Adrenal gland (tissue), 19 donors: ENCODE measurements at places on chromosomes 4 and X. TPM values are rescaled to one million over a fixed set of nuclear protein-coding genes. Genes with fewer than 3 reads are reported as not detected.

Gene RBM3
- total RNA-seq, result 93.8 TPM

Gene GPRASP1
- 20.1 TPM for total RNA-seq

Gene NDST3
- 0.55 TPM for total RNA-seq

Gene SYAP1
- 106 TPM for total RNA-seq

Gene TRIM75
- total RNA-seq, result not detected

Gene NFKB1
- 37.6 TPM for total RNA-seq

Gene DDX53
- not detected for total RNA-seq

Gene HSPA4L
- total RNA-seq, result 20.0 TPM

Gene TCEAL2
- 0.72 TPM for total RNA-seq

Gene FAM241A
- 1.9 TPM for total RNA-seq

Gene AWAT2
- not detected for total RNA-seq

Gene TREX2
- total RNA-seq, result 4.3 TPM

Gene MAGEA4
- not detected for total RNA-seq

Gene SOX3
- not detected for total RNA-seq

- DNase-seq, result no peak
These were observed 560.4 kb downstream of the GRXCR1 start for GRCh38 chr4:43452948-43453347.

- no peak for DNase-seq
These were observed 43.8 kb downstream of the HPGDS start for GRCh38 chr4:94298725-94299252.

DNA sequence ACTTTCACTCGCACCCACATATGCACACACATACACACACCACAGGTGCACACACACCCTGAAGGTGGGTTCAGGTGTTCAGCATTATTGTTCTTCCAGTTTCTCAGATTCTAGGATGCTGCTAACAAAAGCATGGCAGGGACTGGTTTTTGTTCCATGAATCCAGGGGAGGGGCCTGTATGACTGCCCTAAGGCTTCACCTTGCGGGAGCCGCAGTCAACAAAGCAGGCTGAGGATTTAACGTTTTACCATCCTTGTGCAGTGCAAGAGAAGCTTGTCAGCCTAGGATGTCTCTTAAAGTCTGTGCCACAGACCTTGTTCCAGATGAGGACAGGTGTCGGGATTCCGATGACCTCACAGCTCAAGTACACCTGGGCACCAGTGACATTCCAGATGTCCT is 61.8 kb downstream of the POLR2B start:
- DNase-seq, result no peak

GRCh38 chr4:121168446-121169281 is 4.5 kb upstream of the TNIP3 start:
- DNase-seq, result no peak

GRCh38 chr4:142752202-142752786 is 93.8 kb downstream of the INPP4B start:
- DNase-seq, result no peak

- no peak for DNase-seq
These were observed 7.9 kb upstream of the PPP3CA start for GRCh38 chr4:101355246-101355645.

DNA sequence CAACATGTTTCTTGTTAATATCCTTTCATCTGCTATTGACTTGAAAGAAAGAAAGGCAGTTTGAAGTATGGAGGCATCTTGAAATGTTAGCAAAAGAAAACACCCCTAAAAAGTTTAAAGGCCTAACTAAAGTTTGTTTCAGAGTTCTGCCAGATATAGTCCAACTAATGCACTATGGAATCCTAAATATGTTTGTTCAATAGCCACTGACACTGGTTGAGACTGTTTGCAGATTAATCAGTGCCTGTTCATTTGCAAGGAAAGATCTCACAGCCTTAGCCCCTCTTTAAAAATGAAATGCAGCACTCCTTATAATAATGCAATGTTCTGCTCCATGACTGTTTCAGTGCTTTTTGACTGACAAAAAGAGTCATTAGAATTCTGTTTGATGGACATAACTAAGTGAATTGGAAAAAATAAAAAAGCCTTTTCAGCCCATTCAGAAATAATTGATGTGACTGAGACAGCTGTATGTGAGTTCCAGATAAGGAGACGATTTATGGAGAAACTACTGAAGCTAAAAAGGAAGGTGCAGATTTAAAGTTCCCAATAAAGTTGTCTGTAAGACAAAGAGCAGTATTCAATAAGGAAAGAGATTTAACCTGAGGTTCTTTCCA is 192.0 kb downstream of the PCDH7 start:
- no peak for DNase-seq

- DNase-seq, result no peak
These were observed 89.8 kb upstream of the ADGRG2 start for GRCh38 chrX:19212037-19212436.

- no peak for DNase-seq
These were observed 506.6 kb downstream of the SH3BGRL start for GRCh38 chrX:81708487-81708886.

- DNase-seq, result no peak
These were observed 268.6 kb upstream of the SLIT2 start for GRCh38 chr4:19983072-19983471.

- no peak for DNase-seq
These were observed 152.3 kb upstream of the ANXA10 start for GRCh38 chr4:167939863-167940616.

GRCh38 chrX:149611623-149612175 is 16.6 kb upstream of the HSFX2 start:
- no peak for DNase-seq

DNA sequence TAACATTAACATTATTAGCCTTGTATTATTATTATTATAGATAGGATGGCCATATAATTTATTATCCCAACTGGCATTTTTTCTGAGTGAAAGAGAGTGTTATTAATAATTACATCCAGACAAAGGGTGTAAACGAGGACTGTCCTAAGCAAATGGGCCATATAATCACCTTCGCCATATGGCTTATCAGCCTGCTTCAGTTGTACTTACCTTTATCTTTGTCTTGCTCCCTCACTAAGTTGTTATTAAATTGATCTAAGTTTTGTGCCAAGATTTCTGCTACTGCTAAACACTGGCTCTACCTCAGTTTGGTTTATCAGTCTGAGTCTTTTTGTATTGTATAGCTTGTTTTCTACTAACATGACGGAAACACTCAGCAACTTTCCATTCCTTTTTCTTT is 76.9 kb downstream of the STIM2 start:
- DNase-seq, result no peak

DNA sequence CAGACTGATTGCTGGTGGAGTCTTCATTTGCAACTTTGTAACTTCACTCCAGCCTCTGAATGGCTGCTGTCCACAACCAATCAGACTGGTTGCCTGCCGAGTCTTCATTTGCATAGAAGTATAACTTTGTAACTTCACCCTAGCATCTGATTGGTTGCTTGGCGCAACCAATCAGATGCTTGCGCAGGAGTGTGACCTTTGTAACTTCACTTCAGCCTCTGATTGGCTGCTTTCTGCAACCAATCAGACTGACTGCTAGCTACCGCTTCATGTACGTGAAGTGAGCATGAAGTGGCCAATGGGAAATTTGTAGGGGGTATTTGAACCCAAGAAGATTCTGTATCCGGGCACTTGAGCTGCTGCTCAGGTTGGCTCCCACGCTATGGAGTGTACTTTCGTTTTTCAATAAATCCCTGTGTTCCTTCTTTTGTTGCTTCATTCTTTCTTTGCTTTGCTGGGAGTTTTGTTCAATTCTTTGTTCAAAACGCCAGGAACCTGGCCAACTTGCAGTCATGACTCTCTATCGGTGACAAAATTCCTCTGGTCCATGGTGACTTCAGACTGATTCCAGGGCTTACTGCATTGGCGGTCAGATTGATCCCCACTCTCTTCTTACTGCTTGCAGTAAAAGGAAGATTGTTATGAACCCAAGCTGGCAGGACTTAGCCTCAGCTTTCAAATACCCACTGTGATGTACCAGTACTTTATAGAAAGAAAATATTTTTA is 46.4 kb upstream of the FGG start:
- DNase-seq, result no peak

DNA sequence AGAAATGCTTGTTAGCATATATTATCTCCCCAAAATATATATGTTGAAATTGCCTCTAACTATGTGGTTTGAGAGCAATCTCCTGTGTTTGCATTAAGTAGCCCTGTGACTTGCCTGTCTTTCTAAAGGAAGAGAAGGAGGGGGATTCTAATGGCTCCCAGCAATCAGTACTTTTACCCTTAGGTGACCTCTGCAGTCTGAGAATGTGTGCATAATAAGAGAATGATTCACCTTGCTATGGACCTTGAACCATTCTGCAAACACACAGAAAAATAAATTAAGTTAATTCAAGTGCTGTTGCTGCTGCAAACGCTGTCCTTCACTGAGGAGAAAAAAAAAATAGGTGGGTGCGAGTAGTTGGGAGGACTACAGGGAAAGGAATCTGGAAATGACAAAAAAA is 322.2 kb downstream of the IQCM start:
- DNase-seq, result no peak

- no peak for DNase-seq
These were observed 227.4 kb downstream of the HS3ST1 start for GRCh38 chr4:11201256-11201655.

- no peak for DNase-seq
These were observed 123.5 kb upstream of the BMPR1B start for GRCh38 chr4:94634271-94634670.

- no peak for DNase-seq
These were observed 48.0 kb downstream of the OTC start for GRCh38 chrX:38400389-38400910.

- no peak for DNase-seq
These were observed 140.2 kb upstream of the LDB2 start for GRCh38 chr4:17038510-17039176.

DNA sequence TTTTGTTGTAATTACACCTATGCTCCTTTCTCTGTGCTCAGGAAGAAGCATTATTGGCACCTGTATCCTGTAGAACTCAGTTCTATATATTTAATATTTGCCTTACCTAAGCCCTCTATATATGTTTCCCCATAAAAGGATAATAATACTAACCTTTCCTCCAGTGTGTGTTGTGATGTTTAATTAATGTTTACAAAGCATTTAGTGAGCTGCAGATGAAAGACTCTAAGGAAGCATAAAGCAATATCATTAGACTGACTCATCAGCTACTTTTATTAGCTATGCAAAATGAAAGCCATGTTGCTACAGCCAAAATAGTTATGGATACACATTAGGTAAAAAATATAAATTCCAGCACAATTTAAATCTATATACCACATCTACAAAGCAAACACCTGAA is 93.6 kb upstream of the PTPN13 start:
- no peak for DNase-seq

DNA sequence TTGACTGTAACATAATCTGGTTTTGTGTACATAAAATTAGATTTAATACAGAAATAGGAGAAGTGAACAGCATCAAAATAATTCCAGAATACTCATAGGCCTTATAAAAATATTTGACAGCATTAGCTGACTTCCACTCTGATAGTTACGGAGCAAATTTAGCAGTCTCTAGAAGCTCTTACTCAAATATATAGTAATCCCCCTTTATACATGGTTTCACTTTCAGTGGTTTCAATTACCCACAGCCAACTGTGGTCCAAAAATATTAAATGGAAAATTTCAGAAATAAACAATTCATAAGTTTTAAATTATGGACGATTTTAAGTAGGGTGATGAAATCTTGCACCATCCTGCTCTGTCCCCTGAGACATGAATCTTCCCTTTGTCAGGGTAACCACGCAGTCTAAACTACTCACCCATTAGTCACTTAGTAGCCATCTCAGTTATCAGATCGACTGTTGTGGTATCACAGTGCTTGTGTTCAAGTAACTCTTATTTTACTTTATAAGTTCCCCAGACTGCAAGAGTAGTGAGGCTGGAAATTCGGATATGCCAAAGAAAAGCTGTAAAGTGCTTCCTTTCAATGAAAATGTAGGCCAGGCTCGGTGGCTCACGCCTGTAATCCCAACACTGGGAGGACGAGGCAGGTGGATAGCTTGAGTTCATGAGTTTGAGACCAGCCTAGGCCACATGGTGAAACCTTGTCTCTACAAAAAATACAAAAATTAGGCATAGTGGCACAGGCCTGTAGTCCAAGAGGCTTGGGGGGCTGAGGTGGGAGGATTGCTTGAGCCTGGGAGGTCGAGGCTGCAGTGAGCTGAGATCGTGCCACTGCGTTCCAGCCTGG is 17.2 kb upstream of the RTL9 start:
- no peak for DNase-seq

GRCh38 chr4:162061214-162061613 is 102.6 kb downstream of the FSTL5 start:
- DNase-seq, result no peak

- DNase-seq, result no peak
These were observed 3.8 kb downstream of the MAGED2 start for GRCh38 chrX:54811301-54811885.

DNA sequence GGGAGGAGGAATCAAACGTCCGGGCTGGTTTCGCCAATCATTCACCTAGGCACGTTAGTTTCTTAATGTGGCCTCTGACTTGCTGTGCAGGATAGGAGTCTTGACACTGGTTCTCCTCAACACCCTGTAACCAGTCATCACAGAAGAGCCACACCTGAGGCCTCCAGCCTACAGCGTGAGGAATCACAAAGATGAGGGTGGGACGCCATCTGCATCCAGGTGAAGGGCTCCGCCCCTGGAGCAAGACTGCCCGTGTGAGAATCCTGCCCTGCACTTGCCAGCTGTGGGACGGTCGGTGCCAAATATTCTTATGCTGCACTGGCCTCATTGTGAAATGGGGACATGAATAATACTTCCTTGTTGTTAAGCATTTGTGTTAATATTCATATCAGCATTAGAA is 35.7 kb upstream of the TSPAN5 start:
- DNase-seq, result no peak

DNA sequence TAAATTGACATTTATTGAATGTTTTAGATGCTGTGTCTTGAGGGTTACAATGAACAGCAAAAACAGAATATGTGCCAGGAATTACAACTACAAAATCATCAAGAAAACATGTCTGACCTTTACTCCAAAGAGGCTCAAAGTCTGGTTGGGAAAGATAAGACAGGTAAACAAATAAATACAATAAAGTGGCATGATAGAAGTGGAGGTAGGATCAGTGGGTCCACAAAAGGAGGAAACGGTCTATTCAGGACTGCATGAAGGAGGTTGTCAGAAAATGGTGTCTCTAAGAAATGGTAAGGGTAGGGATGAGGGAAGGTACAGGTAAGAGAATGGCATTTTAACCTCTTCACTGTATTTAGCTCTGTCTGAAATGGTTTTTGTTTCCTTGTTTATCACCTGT is 3.8 kb downstream of the ARHGEF38 start:
- DNase-seq, result no peak
